ENCODE measurements at places on chromosomes 6 and 20.

DNA sequence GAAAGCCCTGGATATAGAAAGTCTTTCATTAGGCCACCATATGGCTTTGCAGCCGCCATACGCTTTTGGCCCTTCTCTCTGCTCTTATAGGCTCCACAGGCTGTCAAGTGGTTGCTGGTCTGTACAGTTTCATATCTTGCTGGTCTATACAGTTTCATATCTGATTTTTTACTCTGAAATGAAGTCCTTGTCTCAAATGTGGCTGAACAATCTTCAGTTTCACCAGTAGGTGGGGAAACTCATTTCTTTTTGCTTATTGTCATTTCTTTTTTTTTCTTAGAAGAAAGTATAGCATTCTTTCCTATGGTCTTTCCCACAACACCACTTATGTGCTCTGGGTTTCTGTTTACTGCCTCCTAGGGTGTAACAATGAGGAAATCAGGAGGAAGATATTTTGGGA, 771.4 kb upstream of the MMS22L start:
- no peak for DNase-seq

DNA sequence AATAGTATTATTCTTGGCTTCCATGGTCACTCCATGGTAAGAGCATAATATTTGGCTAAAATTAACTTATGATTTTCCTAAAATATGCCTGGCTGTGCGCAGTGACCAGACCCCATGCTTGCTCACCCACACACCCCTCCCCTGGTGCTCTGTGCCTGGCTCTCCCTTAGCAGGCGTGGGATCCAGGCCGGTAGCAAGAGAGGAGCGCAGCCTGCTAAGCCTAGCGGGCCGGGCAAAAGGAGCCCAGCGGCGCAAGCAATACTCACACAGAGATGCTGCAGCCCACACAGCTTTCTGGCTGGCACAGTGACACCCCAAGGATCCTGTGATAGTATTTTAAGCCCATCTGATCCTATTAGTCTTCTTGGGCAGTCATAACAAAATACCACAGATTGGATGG, 79.8 kb upstream of the EYS start:
- no peak for DNase-seq

- no peak for DNase-seq
Observed at GRCh38 chr6:81326881-81327561, 425.5 kb downstream of the TENT5A start.

GRCh38 chr20:46088409-46089166, 1.2 kb downstream of the NCOA5 start:
- DNase-seq = no peak

- no peak for DNase-seq
Observed at GRCh38 chr6:7489376-7489775, 52.1 kb upstream of the DSP start.
